Posterior vena cava (tissue), 2 donors: ENCODE measurements at places on chromosomes 4 and X. TPM values are rescaled to one million over a fixed set of nuclear protein-coding genes. Genes with fewer than 3 reads are reported as not detected.
A peak's percentile ranks its signal among the peaks of the same experiment; 100 is the strongest.

The GUCY1B1 gene
- 26.8 TPM for total RNA-seq

The AASDH gene
- 9.5 TPM for total RNA-seq

The DMRTC1B gene
- not detected for total RNA-seq

The LEF1 gene
- total RNA-seq = 2.3 TPM

The PSAPL1 gene
- not detected for total RNA-seq

The FRAS1 gene
- 8.1 TPM for total RNA-seq

The RAB9B gene
- total RNA-seq = 24.7 TPM

The DSPP gene
- total RNA-seq = not detected

The RAB33A gene
- 7.4 TPM for total RNA-seq

The GPRASP1 gene
- total RNA-seq = 11.1 TPM

The DRD5 gene
- not detected for total RNA-seq

The REPS2 gene
- total RNA-seq = 3.9 TPM

The MED28 gene
- 34.4 TPM for total RNA-seq

The PDGFC gene
- 21.1 TPM for total RNA-seq

GRCh38 chrX:55593756-55594257 lies 29.4 kb upstream of the FOXR2 start:
- DNase-seq = no peak

GRCh38 chr4:96992443-96992842 lies 1150.8 kb downstream of the STPG2 start:
- no peak for DNase-seq

DNA sequence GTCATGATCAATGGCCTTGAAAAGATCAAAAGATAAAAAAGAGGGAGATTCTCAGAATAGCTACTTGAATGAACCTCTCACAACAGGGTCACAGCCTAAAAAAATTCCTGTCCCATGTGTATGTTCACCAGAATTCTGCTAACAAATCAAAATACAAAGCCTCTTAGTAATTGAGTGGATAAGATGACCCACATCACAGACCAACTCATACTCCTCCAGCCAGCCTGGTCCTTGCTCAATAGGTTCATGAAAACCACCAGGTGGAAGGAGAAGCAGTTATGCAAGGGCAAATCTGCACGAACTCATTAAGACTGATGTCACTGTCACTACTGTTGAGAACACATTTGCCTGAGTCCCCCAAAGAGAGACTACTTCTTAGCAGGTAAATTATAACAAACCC lies 21.5 kb downstream of the WDFY3 start:
- DNase-seq = no peak

DNA sequence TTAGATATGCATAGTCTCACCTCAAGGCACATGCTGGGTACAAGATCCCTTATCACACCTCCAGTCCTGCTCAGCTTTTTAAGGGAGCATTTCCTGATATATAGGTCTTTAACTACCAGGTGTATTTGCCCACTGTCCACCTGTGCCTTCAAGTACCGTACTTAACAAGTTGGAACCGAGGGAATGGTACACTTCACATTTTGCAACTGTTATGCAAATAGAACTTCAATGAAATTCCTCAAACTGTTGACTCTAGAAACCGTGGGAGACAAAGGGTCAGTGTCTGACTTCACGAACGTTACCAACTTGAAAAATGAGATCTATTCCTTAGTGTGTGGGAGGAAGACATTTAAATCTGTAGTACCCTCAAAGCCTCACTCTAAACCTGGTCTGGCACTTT lies 5.2 kb downstream of the TRIM2 start:
- DNase-seq = no peak

- DNase-seq = peak; percentile 37
These were observed 30.0 kb upstream of the GTPBP6 start for GRCh38 chrX:348461-349117.

- no peak for DNase-seq
These were observed 9.0 kb downstream of the HMGB2 start for GRCh38 chr4:173325007-173325736.

DNA sequence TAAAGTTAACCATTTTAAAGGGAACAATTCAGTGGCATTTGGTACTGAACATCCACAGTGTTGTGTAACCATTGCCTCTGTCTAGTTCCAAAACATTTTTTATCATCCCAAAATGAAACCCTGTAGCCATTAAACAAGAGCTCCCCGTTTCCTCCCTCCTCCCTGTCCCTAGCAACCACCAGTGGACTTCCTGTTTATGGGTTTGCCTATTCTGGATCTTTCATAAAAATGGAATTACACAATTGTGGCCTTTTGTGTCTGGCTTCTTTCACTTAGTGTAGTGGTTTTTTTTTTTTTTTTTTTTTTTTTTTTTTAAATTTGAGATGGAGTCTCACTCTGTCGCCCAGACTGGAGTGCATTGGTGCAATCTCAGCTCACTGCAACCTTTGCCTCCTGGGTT lies 11.6 kb downstream of the RBMX2 start:
- DNase-seq = no peak

- DNase-seq = no peak
These were observed 24.6 kb upstream of the FGFR3 start for GRCh38 chr4:1768367-1769034.

GRCh38 chr4:47490550-47490949 lies 5.5 kb downstream of the ATP10D start:
- no peak for DNase-seq

- DNase-seq = no peak
These were observed 48.1 kb upstream of the S100G start for GRCh38 chrX:16601885-16602284.

DNA sequence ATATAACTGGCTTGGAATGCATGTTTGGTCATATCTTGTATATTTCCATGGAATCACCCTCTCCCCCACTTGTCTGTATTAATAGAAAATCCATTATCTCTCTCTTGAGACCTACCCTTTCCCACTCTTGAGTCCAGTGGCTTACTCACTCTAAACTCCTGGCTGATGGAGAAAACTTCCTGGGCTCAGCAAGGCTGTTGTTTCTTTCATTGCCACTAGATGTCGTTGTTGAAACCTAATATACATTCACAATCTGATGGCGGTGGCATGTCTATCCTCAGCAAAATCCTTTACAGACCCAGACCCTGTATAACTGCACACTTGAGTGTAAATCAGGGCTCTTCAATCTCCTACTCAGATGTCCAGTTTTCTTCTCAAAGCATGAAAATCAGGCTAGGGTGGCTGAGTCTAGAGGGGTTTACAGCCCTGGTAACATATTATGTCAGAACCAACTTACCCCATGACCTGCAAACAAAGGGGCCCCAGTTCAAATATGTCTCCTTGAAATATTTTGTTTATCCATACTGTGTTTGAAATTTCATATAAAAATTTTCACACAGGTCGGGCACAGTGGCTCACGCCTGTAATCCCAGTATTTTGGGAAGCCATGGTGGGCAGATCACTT lies 70.0 kb upstream of the FAM241A start:
- DNase-seq = no peak

- no peak for DNase-seq
These were observed 129.0 kb downstream of the BTC start for GRCh38 chr4:74665346-74665745.

DNA sequence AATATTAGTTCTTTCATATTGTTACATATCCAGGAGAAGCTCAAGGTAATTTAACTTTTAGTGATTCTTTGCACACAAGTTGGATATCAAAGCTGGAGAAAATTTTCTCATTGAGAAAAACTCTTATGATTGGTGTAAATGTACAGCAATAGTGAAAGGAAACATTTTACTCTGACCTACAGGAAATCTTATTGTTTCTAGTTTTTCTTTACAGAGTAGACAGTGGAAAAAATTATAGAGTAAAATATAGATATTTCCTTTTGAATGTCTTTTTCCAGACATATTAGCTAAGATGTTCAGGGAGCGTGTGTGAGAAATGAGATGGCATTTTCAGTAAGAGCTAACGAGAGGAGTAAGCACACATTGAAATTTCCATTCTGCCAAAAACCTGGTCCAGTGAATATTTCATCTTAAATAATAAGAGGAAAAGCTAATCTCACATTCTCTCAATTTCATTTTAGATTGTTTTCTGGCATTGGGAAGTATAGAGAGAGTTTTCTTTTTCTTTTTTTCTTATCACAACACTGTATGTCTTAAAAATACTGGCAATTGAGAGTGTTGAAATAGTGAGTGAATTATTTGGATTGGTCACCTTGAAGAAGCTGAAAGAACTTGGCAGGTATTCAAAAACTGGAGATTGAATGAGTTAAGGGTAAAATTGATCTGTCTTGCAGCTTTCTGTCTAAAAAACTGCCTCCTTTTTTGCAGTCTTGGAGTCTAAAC lies 15.6 kb upstream of the ATP8A1 start:
- DNase-seq = no peak

DNA sequence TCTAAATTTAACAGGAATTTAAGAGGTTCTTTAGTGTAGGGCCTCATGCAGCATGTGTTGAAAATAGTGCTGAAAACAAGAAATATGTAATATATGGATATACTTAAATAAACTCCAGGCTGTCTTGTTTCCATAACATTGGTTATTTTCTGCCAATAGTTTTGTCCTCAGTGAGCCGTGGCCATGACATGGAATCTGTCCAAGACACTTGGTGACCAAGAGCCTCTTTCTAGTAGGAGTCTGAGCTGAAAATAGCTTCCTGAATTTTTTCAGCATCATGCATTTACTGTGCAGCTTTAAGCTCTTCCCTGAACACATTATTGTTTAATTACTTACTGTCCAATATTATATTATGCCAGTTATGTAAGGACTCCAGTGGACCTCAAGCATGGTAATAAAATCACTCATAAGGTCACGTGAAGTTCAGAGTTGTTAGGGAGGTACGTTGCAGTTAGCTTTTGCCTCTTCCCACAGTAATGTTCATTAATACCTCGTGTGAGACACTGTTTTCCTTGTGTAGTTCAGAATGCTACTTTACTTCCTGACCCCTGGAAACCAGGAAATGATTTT lies 488.2 kb downstream of the GRID2 start:
- DNase-seq = no peak

DNA sequence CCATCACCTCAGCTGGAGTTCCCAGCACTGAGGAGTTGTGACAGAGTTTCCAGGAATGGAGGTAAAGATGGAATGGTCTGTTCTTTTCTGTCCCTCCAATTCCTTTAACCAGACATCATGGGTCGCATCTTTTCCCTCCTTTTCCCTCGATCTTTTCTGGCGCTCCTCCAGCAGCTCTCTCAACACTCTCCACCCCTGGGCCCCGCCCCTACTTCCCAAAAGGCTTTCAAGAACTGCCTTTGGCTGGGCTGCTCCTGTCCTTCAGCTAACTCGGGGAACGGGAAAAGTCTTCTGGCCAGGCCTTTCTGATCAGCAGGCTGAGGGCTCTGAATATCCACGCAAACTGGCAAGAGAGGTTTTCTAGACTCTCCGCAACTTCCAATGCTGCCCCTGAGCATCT lies 34.0 kb downstream of the UTP14A start:
- peak; percentile 53 for DNase-seq

DNA sequence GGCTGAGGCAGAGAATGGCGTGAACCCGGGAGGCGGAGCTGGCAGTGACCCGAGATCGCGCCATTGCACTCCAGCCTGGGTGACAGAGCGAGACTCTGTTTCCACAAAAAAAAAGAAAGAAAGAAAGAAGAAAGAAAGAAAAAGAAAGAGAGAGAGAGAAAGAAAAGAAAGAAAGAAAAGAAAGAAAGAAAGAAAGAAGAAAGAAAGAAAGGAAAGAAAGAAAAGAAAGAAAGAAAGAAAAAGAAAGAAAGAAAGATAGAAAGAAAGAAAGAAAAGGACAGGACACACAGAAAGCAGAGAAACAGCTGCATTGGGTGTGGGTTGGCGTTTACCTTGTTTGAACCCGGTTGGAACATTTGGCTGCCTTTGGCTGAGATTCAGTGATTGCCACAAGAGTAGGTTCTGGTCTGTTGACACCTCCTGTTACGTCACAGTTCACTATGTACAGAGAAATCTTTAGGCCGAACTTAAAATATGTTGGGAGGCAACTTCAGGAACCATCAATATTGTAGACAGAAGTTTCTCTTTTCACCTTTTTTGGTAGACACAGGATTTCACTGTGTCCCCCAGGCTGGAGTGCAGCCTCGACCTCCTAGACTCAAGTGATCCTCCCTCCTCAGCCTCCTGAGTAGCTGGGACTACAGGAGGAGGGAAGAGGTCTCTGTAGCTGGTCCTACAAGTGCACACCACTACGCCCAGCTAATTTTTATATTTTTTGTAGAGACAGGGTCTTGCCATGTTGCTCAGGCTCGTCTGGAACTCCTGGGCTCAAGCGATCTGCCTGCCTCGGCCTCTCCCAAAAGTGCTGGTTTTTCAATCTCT lies 16.3 kb upstream of the PLCXD1 start:
- peak; percentile 44 for DNase-seq

- DNase-seq = no peak
These were observed 55.3 kb downstream of the ANAPC10 start for GRCh38 chr4:145042601-145043285.

- no peak for DNase-seq
These were observed 105.2 kb upstream of the MAB21L2 start for GRCh38 chr4:150476776-150477175.

DNA sequence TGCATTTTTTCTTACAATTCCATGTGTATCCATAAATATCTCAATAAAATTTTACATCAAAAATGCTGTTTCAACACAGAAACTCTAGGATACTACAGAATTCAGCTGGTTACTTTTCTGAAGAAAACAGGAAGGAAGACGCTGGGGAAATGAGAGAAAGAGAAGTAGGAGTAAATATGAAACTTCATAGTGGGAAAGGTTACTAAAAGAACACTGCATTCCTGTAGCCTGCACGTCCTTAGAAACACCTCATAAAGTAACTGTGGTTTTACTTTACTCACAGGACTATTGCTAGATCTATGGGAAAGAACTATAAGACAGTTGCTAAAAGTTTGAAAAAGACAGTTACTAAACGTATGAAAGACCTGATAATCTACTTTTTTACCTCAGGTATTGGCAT lies 23.1 kb downstream of the ATP11C start:
- no peak for DNase-seq

- no peak for DNase-seq
These were observed 55.6 kb downstream of the SRPX start for GRCh38 chrX:38165023-38165422.

DNA sequence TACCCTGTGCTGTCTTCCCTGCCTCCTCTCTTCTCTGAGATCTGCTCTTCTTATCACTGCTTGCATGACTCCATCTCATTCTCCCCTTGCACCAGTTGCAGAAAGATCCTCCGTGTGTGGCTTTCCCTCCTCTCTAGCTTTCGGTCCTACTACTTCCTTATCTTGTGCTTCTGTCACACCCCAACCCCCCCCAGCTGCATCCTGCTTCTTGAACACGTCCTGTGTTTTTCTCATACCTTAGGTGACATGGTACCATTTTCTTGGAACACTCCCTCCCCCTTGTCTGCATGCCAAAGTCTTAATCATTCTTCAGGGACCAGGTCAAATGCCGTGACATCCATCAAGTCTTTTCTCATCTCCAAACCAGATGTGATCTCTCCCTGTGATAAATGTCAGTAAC lies 46.4 kb downstream of the FHL1 start:
- no peak for DNase-seq
